ENCODE measurements at places on chromosomes 12 and 14.

GRCh38 chr12:106766393-106766826 is 8.1 kb upstream of the RIC8B start:
- DNase-seq = no peak

- no peak for DNase-seq
Measured at GRCh38 chr14:51396222-51396815, 156.3 kb downstream of the TMX1 start.

- DNase-seq = no peak
Measured at GRCh38 chr12:86435053-86435452, 178.9 kb upstream of the MGAT4C start.

- no peak for DNase-seq
Measured at GRCh38 chr12:96352161-96352835, 47.9 kb downstream of the CDK17 start.

DNA sequence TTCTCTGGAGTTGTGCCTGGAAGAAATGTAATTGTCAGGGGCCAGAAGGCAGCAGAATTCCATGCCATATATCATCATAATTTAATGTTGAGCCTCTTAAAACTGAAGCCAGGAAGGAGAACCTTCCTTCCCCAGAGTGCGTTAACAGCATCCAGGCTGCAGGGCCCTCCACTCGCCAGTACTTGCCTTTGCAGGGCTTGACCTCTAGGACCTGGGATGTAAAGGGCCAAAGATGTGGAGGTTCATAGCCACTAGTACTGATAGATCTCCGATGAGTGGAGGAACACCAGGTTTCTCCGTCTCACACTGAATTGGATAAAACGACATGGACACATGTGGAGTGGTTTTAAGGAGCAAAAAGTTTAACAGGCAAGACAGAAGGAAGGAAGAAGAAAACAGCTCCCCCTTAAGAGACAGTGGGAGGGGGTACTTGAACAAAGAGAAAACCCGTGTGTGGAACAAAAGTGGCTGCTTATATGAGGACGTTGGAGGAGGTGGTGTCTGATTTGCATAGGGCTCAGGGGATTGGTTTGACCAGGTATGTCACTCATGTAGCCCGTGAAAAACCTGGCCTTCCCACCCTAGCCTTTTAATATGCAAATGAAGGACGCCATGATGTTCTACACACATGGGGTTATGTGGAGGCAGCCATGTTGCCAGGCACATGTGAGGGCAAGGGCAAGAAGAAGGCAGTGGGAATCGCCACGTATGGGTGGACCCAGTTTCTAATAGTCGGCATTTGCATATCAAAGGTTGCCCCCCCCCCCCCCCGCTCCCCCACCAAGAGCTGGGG is 38.8 kb upstream of the WSCD2 start:
- no peak for DNase-seq

DNA sequence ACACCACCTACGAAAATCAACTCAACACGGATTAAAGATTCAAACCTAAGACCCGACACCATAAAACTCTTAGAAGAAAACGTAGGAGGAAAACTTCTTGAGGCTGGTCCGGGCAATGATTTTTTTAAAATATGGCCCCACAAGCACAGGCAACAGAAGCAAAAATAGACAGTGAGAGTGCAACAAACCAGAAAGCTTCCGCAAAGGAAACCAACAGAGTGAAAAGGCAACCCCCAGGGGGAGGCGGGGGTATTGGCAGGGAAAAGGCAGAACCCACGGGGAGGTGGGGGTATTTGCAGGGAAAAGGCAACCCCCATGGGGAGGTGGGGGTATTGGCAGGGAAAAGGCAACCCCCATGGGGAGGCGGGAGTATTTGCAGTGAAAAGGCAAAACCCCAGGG is 20.5 kb upstream of the FBRSL1 start:
- DNase-seq = no peak

GRCh38 chr12:45913631-45914030 is 76.7 kb downstream of the SCAF11 start:
- no peak for DNase-seq

- peak; percentile 28 for DNase-seq
Measured at GRCh38 chr12:121376754-121377697, 22.9 kb upstream of the RNF34 start.

GRCh38 chr14:92413379-92413778 is 90.4 kb downstream of the SLC24A4 start:
- no peak for DNase-seq

GRCh38 chr12:26090836-26091510 is 33.9 kb downstream of the BHLHE41 start:
- DNase-seq = no peak

GRCh38 chr12:94336211-94336925 is 123.3 kb downstream of the CEP83 start:
- DNase-seq = no peak

DNA sequence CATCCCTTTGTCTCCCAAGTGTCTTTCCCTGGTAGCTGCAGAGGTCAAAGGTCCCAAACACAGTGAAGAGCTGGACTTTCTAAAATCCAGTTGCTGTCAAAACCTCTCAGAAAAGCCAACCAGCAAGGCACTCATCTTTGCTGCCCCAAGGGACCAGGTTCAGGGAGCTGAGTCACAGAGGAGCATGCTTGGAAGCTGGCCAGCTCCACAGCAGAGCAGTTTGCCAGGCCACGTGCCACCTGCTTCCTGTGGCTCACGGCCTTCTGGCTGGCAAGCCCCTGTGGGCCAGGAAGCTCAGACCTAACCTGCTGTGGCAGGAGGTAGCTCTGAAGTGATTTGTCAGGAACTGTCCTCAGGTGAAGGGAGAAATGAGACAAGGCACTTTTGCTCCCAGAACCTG is 3.6 kb downstream of the ISCU start:
- no peak for DNase-seq

DNA sequence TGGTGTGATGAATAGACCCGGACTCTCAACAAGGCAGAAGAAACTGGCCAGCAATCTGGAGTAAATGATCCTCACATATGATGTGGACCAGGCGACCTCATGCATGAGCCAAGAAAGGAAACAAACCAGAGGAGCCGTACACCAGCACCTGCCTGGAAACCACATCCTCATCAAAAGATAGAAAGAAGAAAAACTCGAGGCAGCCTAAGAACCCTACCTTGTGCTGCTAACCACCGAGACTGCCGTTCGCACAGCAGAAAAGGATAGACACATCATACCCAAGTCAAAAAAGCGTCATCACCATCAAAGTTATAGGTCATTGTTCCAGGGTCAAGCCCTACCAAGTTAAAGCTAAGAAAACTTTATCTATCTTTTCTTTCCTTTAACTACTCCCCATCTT is 66.7 kb downstream of the RESF1 start:
- DNase-seq = no peak

DNA sequence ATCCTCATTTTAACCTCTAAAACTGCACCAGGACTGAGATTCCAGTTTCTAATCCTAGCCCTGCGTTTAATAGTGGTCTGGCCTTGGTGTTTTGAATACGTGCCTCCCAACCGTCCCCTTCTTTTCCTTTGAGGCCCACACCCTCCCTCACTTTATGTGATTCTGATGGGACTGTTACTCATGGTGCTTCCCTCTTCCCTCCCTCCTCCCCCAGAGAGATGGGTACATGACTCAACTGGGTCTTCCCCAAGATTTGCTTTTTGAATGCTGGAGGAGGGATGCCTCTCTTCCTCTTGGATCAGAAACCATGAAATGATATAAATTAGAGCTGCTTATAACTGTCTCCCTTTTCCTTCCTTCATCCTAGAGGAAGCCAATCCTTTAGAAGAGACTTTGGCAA is 8.2 kb upstream of the PPP2R5E start:
- DNase-seq = no peak

DNA sequence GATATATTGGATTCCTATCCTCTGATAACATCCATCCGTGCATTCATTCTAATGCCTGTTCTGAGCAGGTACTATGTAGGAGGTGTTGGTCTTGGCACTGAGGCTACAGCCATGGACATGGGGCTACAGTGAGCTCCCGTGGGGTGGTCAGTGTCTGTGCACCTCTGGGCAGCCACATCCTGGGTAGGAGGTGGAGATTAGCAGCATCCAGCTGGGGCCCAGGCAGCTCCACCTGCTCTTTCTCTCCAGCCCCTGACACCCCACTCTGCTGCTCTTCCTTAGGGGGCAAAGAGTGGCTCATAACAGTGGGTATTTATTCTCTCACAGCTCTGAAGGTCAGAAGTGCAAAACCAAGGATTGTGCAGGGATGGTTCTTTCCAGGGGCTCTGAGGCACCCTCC is 292.0 kb upstream of the SFSWAP start:
- no peak for DNase-seq

DNA sequence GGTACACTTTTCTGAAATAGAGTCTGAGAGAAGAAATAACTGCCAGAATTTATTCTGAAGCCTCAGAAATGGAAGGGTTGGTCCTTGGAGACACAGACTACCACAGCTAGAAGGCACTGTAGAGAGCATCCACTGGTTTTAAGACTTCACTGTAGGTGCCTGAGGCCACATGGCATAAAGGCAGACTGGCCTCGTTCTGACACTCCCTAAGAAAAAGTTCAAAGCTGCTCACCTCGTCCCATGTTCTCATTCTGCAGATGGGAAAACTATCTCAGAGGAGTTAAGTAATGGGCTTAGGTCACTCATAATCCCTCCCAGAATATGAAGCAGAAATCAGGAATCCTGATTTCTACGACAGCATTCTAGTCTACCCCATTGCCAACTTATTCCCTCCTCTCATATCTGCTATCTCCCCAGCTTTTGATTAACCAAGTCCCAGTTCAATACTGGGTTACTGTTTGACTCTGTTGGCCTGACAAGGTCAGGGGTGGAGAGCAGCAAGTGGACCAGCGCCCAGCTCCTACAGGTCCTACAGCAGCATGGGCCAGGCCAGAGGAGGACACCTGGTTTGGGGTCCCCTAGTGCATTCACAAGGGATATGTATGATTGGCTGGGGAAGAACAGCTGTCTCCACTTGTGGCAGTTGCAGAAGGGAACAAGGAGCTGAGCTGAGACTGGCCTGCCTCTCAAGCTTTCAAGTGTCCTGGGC is 3.7 kb downstream of the ITGA5 start:
- no peak for DNase-seq

DNA sequence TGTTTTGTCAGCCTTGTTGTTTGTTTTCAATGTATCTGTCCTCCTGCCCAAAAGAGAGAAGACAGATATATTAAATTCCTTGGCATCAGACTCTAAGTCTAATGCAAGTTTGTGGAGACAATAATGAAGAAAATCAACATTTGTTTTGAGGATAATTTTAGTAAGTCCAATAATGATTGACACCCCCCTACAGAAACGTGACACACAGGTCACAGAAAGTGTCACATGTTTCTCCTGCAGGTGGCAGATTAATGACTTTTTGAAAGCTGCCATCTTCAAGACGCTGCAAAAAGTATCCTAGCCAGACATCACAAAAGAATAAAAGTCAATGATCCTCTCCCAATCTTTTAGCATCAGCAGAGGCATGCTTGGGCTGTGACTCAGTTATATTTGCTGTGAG is 378.8 kb upstream of the TMPO start:
- no peak for DNase-seq

- DNase-seq = no peak
Measured at GRCh38 chr14:59823179-59823578, 47.4 kb downstream of the RTN1 start.

DNA sequence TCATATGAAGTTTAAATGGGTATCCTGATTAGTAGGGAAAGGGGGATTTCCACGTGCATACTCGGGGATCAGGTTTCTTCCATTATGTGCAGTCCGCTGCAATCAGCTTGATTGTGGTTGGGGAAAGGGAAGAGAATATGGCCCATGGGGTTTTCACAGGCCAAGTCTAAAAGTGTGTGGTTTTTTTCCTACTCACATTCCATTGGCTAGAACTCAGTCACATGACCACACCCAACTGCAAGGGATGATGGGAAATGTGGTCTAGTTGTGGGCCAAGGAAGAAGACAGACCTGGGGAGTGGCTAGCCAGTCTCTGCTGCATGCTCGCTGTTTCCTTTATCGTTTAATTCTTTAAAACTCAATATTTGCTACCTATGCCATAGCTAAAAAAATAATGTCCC is 105.1 kb downstream of the PRIMA1 start:
- DNase-seq = no peak

DNA sequence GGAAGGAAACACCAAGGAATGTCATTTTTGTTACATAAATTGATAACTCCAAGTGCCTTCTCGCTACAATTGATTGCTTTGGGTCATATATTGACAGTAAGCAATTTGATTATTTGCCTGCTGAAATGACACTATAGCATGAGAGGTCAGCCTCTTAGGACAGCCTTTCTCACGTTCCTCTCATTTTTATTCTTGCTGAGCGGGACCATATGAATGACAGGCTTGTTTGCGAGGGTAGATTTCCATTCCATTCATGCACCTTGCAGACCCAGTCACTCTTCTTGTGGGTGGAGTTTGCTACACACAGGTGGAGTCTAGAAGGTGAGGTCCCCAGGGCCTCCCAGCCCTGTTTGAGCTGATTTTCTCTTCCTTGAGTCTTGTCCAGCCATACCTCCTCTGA is 27.3 kb downstream of the DAAM1 start:
- DNase-seq = no peak

DNA sequence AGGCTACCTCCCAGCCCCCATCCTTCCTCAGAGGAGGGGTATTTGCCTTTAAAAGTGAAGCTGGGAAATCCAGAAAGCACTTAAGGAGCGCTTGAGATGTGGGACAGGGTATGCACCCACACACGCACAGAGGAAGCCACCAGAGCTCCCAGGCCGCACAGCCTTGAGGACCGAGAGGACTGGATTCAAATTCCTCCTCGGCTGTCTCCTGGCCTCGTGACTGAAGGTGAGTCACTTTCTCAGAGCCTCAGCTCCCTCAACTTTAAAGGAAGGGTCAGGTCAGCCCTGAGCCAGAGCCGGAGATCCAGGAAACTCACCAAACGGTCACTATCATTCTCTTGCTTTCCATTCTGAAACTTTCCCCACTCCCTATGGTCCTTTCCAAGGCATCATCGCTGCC is 37.6 kb downstream of the BCL11B start:
- no peak for DNase-seq

GRCh38 chr14:29548948-29549370 is 378.7 kb downstream of the PRKD1 start:
- peak; percentile 12 for DNase-seq

GRCh38 chr14:98593361-98593761 is 678.6 kb downstream of the BCL11B start:
- no peak for DNase-seq

DNA sequence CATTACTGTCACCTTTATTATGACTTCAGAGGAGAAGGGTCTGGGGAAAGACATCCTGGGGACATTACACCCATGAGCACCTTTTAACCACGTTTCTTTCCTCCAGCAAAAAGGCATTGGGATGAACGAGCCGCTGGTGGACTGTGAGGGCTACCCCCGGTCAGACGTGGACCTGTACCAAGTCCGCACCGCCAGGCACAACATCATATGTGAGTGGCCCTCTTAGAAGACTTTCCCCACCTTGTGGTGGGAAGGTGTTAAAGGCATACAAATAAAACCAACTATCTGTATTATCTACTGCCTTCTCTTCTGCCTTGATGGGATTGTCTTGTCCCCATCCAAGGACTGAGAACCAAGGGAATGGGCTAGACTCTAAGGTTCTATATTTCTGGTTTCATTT is 6.0 kb downstream of the PSMD9 start:
- peak; percentile 42 for DNase-seq
